Hematopoietic multipotent progenitor cell treated with erythropoietin and hydrocortisone succinate and interleukin-3 and kit ligand, for 15 days (in vitro differentiated cells): ENCODE measurements at places on chromosomes 1 and 21.

GRCh38 chr1:152034654-152035538 is 1.9 kb downstream of the S100A11 start:
- DNase-seq: peak; percentile 63

DNA sequence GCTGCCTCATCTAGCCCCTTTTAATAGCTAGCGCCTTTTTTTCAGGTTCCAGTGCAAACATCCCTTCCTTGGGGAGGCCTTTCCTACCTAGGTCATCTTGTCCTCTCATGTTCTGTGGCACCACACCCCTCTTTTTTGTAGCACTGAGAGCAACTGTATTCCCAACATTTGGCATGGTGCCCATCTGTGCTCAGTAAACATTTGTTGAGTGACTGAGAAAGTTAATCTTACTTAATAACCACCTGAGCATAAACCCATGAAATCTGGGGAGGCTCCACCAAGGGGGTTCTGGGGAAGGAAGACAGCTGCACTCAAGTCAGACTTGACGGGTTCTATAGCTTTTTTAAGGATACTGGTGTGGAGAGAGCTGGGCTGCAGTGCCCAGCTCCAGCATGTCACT is 90.0 kb downstream of the NOS1AP start:
- DNase-seq: no peak

GRCh38 chr1:14778898-14779865 is 180.7 kb downstream of the KAZN start:
- DNase-seq: peak; percentile 58

DNA sequence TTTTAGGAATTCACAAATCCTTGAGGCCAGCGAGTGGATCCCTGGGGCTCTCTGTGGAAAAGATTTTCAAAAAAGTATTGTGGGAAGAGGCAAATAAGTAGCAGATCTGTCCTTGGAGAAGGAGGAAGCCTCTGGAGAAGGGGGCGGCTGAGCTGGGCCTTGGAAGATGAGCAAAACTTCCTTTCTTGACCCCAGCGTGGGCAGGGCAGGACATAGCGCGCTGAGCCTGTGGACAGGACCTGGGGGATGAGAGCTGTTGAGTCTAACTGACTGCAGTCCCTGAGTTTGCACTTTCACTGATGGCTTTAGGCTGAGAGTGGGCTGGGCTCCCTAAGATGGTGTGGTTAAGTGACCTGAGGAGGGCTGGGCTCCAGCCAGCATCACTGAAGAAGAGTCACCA is 170.2 kb upstream of the GALNT2 start:
- DNase-seq: no peak

DNA sequence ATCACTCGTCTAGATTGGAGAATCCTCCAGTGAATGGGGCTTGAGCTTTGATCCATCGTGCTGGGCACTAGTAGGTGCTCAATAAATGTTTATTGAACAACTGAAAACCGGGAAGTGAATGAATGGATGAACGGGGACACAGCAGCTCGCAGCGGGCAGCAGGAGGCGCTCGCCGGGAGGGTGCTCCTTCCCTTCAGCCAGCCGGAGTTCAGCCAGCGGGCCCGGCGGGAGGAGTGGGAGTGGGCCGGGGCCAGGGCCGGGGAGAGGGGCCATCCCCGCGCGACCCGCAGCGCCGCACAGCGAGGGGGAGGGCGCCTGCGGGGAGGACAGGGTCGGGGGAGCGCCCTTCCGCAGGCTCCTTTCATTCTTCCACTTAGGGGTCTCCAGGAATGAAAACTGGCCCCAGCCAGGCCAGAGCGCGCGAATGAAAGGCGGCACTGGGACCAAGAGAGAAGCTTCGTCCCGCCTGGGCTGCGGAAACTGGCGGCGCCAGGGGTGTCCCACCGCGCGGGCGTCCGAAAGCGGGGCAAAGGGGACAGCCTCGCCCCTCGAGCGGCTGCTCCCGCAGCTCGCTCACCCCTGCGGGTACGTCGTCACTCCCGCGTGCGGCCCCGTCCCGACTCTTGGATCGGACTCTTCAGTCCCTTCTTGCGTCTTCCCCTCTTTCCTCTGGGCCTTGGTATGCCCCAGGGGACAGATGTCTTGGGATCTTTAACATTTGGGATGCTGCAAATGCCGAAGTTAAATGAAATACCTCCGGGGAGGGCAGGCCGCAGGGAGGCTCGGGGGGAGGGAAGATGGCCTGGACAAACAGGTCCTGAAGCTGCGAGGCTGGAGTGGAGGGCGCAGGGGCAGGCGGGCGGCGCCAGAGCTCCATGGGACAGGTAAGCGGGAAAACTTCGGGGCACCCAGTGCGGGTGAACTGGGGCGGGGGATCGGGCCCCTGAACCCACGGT is 3.6 kb upstream of the INAVA start:
- no peak for DNase-seq

DNA sequence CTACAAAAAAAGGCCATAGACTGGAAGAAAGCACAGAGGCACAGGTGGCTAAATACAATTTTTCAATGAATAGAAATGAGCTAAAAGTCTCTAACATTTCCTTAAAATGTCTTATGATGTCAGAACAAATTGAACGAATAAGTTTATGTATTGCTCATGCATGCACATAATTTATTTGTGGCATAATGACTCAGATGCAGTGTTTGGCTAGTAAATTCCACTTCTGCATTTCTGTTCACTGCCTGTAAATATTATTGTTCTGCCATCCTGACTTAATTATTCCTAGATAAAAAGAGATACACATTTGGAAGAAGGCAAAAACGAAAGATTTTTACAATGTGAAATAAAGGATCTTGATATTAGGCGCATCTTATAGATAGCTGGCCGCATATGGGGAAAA is 26.6 kb upstream of the EXO1 start:
- no peak for DNase-seq

DNA sequence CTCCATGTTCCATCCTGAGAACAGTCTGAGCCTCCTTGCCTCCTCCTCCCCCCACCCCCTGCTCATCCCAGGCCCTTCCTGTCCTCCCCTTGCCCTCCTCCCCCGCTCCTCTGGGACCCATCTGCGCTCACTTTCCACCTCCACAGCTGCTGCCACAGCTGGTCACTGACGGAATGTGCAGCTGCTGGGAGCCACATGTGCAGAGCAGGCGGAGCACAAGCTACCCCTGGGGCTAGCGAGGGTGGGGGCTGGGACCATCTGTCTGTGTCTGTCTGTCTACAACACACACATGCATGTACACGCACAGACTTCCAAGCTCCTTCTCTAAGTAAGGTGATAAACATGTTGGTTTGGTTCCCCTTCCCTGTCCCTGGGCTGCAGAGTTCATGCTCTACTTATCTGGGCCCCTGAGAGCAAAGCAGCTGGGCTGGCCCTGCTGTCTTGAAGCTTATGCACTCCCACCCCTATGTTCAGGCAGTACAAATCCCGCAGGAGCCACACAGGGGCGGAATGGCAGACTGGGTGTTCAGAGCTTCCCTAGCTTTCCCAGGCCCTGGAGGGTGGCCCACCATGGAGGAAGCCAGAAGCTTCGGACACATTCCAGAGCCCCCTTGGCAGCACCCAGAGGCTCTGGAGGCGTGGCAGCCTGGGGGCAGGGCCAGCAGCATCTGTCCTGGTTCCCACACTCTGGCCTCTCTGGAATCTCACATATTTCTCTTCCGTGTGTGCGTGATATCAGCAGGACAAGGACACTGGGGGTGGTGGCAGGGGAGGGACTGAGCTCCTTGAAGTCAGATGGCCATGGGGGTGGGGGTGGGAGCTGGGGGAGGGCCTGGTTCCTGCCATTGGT is 7.0 kb upstream of the HEYL start:
- no peak for DNase-seq

DNA sequence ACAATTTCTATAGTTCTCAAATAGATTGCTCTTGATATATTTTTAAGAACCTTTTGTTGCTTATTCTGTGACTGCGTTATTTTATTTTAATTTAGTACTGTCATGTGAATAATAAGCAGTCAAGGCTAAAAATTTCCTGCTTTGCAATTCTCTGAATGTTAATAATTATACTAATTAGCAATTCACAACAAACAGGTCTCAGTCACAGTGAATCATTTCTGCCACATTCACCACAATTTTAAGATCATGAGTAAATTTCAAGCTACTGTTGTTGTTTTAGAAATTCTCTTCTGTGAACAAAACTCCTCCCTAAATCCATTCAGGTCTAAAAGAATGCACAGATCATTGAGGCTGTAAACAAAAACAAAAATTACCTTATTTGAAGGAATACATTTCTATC is 339.6 kb upstream of the DPYD start:
- no peak for DNase-seq

DNA sequence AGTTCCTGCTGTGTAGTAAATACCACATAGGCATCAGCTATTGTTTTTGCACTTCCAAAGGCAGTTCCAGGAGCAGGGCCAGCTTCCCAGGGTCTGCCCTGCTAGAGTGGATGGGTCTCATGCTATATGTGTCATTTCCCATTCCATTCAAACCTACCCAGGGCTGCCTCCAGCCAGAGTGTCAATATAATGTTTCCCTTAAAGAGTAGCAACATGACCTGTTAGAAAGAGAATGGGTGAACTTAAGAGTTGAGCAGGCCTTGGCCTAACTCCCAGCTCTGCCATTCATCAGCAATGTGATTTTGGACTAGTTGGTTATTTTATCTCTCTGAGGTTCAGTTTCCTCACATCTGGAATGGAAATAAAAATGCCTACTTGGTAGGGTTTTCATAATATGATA is 44.9 kb downstream of the RAB3B start:
- DNase-seq: no peak

GRCh38 chr21:14245711-14246110 is 29.8 kb downstream of the RBM11 start:
- DNase-seq: no peak
